ENCODE measurements at places on chromosomes 1 and 21. TPM values are rescaled to one million over a fixed set of nuclear protein-coding genes. Genes with fewer than 3 reads are reported as not detected.

GRCh38 chr1:204107892-204108291 is 35.0 kb downstream of the SOX13 start:
- no peak for DNase-seq

DNA sequence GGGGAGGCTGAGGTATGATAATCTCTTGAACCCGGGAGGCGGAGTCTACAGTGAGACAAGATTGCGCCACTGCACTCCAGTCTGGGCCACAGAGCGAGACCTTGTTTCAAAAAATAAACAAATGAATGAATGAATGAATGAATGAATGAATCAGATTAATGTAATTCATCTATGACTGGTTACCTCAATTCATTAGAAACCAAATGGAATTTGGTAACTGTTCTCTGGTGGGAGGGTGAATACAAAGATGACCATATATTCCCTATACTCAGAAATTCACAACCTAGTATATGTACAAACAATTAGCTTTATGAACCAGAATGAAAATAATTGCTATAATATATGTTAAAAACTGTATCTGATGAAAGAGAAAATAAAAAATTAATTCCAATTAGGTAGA is 80.9 kb downstream of the FAF1 start:
- DNase-seq: no peak

DNA sequence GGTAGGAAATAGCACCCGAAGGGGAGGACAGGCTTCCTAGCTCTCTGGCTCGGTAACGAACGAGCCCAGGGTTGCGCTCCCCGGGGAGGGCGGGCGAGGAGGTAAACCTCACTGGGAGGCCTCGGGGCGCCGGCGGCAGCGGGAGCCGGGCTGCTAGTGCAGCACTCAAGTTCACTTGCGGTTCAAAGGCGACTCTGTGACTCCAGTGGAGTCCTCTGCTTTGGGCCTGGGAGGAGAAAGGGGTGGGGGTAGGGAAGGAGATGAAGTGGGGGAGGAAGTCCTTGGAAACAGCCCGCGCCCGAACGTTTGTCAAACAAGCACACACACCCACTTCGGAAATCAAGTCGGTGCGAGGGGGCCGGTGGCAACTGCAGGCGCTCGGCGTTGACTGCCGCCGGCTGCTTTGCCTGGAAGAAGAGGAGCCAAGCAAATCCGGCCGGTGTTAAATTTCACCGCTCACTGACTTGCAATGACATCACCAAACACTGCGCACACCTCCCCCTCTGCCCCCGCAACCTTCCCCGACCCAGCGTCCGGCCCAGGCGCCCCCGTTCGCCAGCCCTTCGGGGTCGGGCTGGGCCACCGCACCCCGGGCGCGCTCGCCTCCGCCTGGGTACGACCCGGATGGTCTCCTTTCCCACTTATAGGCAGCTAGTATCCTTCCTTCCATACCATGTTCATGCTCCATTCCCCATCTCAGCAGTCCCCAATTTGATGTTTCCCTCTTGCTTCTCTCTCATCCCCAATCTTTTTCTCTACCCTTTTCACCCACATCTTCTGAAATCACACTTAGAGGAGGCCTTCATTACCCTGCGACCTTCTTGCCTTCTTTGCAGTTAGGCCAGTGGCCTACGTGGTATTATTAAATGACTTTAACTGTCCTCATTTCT is at the start of gene COL24A1:
Gene COL24A1, minus strand, starts transcription at position 207 of the 890 bp plus-strand sequence. CDS start 376 bp downstream, outside the sequence.
- peak; percentile 88 for DNase-seq

DNA sequence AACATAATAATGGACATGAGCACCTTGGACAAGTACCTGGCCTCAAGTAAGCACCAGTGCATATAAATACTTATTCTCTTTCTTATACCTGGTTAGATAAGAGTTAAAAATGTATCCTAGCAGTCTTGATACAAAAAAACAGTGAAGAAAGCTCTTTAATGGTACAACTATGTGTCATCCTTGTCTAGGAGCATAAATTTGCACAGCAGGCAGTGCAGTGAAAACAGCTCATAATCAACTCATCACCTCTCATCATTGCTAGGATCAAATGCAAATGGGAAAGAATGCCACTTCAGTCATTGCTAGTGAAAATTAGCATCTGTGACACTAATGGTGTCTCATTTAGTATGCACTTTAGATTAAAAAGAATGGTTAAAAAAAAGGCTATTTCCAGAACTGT is 7.6 kb downstream of the SAMSN1 start:
- DNase-seq: no peak

GRCh38 chr21:35106246-35106835 is 57.2 kb upstream of the RUNX1 start:
- DNase-seq: no peak

Gene RCOR3
- 16.7 TPM for total RNA-seq

Measured in H7 (cell line).